PC-9 (cell line): ENCODE measurements at places on chromosomes 16 and 17. TPM values are rescaled to one million over a fixed set of nuclear protein-coding genes. Genes with fewer than 3 reads are reported as not detected.
A peak's percentile ranks its signal among the peaks of the same experiment; 100 is the strongest.

Gene NOTUM
- total RNA-seq = 0.33 TPM in 1 of 2 replicates, not detected in the other

DNA sequence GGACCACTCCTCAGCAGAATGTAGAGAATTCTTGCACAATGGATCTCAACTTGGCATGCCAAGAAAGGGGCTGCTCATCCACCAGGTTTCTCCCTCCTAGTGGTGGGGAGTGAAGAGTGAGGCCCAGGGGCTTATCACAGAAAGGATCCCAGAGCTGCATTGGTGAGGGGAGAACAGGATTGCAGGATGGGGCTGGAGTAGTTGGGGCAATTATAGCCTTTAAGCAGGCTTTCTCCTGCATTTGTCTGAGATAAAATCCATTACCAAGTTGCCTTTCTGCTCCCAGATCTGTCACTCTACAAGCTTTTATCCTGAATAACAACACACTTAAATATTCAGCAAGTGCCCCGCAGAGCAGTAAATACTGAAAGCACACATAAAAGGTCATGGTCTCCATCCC, 130.8 kb upstream of the CES5A start:
- no peaks in the 10 kb centered on the region for H3K36me3 ChIP-seq
- H3K27me3 ChIP-seq = peaks cover 26% of the 10 kb centered on the region
- H3K27ac ChIP-seq = no peak overlapping the region
- no peak for DNase-seq
- H3K4me3 ChIP-seq = no peak overlapping the region

- no peaks in the 10 kb centered on the region for H3K27me3 ChIP-seq
- DNase-seq = no peak
- H3K4me1 ChIP-seq = peaks cover 31% of the 10 kb centered on the region
- H3K36me3 ChIP-seq = 0 out of 2 replicates have a peak, but pooled peaks cover 13% of the 10 kb centered on the region
- peak overlapping the region; percentile 73 for H3K4me3 ChIP-seq
Measured at GRCh38 chr16:30533748-30534367, 800 bp downstream of the ZNF747 start.

- DNase-seq = no peak
- H3K27me3 ChIP-seq = no peaks in the 10 kb centered on the region
- H3K27ac ChIP-seq = no peak overlapping the region
- H3K36me3 ChIP-seq = no peaks in the 10 kb centered on the region
- no peaks in the 10 kb centered on the region for H3K4me1 ChIP-seq
- no peak overlapping the region for H3K4me3 ChIP-seq
Measured at GRCh38 chr16:71870818-71871217, 13.2 kb downstream of the ZNF821 start.
